ENCODE measurements at places on chromosomes 2 and 18.

DNA sequence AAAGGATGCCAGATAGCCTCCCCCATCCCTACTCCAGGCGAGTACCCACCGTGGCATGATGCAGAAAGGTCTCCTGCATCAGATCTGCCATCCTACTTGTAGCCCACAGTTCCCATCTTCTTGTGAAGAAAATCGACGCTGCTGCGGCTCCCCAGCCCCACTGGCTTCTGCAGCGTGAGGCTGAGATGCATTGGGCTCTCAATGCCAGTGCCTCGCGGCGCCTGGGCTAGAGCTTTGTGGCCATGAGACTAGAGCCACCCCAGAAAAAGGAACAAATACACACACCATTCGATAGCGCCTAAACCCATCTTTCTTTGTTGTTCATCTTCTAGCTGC is 2.8 kb downstream of the NOL4 start:
- peak; percentile 70 for DNase-seq

DNA sequence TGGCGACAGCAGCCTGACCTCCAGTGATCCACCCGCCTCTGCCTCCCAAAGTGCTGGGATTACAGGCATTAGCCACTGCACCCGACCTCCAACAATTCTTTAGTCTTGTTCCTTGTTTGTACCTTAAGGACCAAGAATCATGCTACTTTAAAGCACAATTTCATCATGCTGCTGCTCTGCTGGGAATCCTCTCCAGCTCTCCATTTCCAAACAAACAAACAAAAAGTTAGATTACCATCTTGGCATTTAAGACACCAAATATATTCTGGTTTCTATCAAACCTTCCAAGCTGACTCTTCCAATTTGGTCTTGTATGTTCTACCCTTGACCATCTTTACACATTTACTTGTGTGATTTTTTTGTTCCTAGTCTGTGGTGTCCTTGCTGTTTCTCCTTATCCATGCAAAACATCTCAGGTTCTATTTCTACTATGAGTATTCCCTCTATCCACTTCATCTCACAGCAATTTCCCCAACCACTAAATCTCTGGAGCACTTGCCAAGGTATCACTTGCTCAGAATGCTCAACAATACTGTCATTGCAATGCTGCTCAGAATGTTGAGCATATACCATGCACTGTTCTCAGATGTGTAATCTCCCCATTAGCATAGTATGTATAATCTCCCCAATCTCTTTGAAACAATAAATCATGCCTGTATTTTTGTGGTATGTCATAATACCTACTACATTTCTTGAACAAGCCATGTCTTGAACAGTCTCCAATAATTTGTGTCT is 73.2 kb upstream of the GALNT5 start:
- DNase-seq, result no peak

DNA sequence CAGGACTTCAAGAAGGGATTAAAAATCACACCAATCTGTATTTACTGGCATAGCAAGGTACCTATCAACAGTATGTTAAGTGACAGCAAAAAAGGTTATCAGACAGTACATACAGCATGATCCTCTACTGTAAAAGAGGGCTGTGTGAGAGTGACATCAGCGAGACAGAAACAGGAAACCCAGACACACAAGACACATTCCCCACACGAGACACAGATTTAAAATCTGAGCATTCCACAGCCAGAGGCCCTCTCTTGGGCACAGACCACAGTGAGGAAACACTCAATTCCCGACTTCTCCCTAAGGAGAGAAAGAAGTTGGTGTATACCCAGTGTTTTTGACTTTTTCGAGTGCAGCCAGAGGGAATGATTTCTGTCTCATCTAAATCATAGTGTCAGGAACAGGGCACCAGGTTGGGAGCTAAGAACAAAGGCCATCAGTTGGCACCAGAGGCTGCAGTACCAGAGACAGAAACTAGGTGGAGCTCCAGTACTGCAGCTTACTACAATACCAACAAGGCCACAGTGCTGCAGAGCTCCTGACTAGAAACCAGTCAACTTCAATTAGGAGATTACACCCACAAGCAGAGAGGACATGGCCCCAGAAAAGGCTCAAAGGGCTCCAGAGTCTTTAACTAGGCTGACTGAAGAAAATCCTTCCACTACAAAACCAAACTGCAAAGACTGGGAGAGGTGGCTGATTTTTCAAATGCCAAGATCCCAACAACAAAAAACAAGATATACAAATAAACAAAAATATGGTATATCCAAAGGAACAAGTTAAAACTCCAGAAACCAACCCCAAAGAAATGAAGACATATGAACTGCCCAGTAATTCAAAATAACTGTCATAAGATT is 41.0 kb downstream of the UNC50 start:
- DNase-seq, result peak; percentile 95

DNA sequence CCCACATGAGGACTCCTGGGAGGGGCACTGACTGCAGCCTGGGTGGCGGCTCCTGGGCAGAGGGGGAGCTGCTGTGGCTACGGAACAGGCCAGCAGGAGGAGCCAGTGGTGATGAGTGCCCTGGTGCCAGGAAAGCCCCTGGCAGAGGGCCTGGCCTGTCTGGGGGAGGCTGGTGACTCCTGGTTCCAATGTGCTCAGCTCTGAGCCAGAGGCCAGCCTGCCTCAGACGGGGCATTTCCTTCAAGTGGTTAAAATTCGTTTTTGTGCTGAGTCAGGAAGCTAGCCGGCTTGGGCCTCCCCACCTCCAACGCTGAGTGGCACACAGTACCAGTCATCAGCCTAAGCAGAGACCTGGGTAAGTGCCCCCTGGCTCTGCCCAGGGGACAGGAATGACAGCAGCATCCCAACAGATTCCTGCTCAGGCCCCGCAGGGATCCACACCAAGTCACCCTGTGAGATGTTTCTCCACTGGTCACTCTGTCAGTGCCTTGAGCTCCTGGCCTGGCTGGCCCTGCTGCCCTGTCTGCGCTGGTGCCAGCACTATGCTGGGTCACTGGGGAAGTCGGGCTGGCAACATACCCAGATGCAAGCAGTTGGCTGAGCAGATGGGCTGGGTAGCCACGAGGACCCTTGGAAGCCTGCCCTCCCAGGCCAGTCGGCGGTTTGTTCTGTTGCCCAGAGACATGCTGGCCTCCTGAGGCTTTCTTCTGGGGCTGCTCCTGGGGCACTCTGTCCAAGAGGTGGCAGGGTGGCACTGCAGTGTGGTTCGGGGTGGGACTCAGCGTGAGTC is 7.1 kb upstream of the KLF11 start:
- no peak for DNase-seq
